Left renal cortex interstitium (tissue), 4 donors: ENCODE measurements at places on chromosomes 3 and 15. TPM values are rescaled to one million over a fixed set of nuclear protein-coding genes. Genes with fewer than 3 reads are reported as not detected.

The CCDC33 gene
- polyA plus RNA-seq = 4.8 TPM

The MNS1 gene
- 27.6 TPM for polyA plus RNA-seq

The TEX55 gene
- not detected for polyA plus RNA-seq

The PAQR9 gene
- polyA plus RNA-seq = 0.76 TPM

The CHCHD6 gene
- polyA plus RNA-seq = 19.5 TPM

The FANCD2OS gene
- not detected for polyA plus RNA-seq

The TTLL13 gene
- polyA plus RNA-seq = 0.57 TPM

The CADM2 gene
- polyA plus RNA-seq = 0.72 TPM

The UROC1 gene
- polyA plus RNA-seq = 0.17 TPM
